Fibroblast of the conjunctiva (primary cell): ENCODE measurements at places on chromosomes 6 and 20.

DNA sequence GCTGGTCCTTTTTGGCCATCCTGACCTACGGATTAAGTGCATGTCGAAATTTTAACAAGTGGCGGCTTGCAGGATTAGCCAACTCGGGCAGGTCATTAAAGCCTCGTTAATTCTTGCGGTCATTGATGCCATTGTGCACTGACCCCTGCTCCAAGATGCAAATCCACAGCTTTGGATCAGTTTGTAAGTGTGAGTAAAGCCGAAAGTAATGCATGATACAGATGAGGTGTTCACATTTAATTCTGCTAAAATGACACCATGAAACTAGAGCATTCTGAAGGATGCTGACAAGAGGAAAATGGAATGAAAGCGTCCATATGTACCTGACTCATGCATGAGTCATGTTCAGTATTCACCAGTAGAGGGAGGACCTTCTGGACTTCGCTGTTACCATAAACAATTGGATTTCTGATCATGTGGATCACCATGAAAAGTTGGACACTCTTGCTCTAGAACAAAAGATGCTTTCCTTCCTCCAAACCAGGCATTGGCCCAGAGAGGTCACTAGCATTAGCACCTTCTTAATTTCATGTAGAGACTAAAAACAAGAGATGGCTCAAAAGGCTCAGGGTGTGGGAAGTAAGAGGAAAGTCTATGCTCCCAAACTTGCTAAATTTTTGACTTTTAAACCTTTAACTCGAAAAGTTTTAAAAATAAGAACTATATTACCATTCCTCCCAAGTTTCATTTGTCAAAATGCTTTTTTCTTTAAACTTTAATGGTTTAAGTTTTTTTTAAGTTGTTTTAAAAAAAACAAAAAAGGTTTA lies 48.0 kb downstream of the MUC22 start:
- DNase-seq: peak; percentile 88

DNA sequence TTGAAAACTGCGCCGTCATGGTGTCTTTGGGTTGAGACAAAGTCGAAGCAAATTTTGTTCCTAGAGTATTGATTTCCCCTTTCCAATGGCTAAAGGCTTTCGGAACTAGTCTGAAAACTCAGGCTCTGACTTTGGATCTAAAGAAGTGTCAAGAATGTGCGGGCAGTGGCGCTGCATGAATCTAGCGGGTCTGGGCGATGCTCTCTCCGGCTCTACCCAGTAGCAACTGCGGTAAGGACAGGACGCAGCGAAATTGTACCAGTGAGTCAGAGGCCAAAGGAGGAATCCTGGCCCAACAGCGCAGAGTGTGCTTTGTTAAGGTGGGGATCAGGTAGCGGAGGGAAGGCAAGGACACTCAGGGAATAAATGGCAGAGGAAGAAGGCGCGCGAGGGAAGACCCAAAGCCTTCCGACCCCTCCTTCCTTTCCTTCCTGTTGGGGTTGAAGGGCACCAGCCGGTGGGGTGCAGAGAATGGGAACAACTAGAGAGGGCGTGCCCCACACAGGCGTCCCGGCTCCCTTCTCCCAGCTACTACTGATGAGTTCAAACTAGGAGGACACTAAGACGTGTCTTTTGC lies 32.1 kb downstream of the HLA-F start:
- no peak for DNase-seq

DNA sequence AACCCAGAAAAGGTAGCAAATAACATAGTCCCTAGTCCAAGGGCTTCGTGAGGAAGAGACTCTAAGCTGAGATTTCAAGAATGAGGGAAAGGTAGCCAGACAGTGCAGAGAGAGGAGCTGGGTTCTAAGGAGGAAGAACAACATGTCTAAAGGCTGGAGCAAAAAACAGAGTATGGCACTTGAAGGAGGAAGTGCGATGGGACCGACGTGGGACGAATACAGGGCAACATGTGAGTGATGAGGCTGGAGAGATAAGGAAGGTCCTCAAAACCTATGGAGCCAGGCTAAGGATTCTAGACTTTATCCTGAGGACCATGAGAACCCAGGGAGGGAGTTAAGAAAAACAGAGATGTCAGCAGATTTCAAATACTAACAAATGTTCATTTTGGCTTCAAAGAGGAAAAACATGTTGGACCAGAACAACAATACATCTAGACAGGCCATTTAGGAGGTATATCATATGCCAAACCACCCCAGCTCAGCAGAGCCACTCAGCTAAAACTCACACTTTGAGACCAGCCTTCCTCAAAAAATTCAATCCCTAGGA lies 17.5 kb downstream of the ATXN1 start:
- DNase-seq: no peak

GRCh38 chr6:43092635-43093034 lies 16.5 kb downstream of the PTK7 start:
- no peak for DNase-seq

DNA sequence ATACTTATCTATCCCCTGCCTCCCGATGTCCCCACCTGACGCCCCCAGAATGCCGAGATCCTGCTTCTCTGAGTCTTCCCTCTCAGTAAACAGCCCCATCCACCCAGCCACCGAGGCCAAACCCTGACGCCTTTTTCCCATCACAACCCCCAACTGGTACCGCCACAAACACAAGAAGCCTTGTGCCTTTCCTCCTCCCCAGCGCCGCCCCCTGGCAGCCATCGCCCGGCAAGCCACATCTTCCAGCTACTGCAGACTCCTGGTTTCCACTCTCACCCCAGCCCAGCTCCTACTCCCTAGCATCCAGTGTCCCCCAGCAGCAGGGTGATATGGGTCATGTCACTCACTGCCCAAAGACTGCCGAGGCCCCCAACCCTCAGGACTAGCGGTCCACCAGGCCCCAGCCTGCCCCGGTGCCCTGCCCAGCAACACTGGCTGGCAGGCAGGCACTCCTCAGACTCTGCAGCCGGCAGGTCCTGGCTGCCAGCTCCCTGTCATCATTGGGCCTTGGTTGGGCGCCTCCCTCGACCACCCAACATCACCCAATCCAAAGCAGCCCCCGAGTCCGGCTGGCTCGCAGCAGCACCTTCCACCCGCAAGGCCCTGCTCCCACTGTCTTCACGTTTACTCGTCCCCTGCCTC lies 11.2 kb downstream of the TCFL5 start:
- no peak for DNase-seq

GRCh38 chr20:10404023-10404628 lies 29.9 kb downstream of the MKKS start:
- no peak for DNase-seq

- DNase-seq: no peak
These were observed 116.8 kb upstream of the ARID1B start for GRCh38 chr6:156660389-156660788.

DNA sequence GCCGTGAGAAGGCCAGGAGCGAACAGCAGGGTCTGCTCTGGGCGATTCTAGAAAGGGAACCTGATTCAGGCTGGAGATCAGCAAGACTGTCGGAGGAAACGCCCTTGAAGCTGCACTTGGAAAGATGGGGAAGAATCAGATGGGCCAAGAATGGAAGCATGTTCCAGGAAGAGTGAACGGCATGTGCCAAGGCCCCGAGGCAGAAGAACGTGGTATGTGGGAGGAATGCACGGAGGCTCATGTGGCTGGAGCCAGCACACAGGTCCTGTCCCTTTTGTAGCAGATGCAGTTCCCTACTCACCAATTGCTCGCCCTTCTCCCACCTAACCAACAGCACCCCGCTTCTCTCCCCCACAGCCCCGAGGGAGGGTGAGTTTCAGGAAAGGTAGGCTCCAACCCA lies 180.6 kb downstream of the TFAP2C start:
- no peak for DNase-seq

DNA sequence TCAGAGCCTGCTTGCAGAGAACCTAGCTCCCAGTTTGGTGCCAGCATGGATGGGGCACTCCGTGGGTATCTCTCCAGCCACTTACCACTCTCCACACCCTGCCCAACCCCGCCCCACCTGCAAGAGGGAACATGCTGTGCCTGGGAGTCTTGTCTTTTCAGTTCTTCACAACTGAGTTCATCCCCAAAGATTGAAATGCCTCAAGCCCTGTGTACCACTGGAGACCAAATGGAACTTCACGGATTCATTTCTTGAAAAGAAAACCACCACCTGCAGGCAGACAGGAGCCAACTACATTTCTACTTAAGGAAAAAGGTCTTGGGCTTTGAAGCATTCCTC lies 50.1 kb downstream of the TRERF1 start:
- DNase-seq: no peak

GRCh38 chr6:153644000-153644399 lies 395.0 kb upstream of the OPRM1 start:
- DNase-seq: no peak

GRCh38 chr20:44324343-44324742 lies 12.5 kb upstream of the R3HDML start:
- no peak for DNase-seq

GRCh38 chr6:143232849-143233248 lies 172.2 kb downstream of the AIG1 start:
- no peak for DNase-seq

DNA sequence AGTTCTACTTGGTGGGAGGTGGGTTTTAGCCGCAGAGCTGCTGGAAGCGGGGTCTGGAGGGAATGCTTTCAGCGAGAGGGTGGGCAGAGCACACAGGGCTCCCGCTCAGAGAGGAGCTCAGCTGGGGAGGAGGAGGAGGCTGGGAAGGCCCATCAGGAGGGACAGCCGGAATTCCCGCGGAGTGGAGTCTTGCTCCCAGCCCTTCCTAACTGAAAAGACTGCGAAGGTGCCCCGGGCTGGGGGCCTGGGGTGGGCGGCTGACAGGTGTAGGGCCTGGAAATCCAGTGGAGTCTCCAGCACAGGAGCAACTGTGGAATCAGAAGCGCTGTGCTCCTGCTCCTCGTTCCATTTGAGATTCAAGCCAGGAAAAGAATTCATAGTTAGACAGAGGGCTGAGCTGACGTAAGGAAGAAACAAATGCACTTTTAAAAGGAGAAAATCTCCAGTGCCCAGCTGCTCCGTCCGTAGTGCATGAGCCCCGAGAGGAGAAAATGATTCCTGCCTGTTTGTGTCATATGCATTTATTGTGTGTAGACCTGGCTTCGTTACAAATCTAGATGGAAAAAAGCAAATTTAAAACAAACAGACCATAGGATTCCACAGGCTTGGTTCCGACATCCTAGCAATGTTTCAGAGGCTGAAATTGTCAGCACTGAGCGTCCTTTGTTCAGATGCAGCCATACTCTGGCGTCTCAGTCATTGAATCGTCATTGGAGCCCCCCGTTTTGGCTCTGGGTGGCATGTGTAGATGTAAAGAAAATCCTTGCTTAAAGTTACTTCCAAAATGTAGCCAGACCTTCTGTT lies 197.7 kb downstream of the SMOC2 start:
- DNase-seq: no peak

DNA sequence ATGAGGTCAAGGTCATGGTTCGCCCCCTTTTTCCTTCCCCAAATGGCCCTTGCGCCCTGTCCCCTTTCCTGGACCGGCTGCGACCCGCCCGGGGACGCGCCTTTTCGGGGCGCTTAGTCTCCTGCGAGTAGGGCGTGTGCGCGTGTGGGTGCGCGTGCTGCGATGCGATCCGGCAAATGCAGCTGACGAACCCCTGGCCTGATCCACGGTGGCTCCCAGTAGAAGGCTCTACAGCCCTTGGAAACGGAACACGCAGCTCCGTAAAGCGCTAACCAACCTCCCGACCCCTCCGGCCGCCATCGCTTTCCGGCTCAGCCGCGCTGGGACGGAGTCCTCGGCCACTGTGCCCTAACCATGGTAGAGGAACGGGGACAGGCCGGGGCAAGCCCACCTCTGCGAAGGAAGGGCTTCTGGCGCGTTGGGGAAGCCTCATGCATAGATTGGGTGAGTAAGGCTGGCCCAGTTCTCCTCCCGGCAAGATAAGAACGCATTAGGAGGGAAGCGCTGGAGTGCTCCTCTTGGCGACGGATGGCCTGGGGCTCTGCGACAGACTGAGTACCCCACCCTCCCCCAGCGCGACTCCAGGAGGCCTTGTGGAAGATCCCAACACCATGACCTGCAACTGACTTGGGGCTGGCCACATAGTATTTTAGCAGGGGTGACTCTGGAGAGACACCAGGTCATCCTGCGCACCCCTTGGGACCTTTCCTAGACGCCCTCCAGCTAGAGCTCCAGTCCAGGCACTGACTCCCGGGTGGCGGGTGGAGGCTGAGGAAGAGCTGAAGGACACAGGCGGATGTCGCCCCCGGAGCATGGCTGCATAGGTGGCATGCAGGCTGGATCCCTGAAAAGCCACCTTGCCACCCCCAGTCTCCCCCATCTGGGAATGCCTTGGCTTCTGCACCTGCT lies 1.1 kb upstream of the SLC4A11 start:
- no peak for DNase-seq

DNA sequence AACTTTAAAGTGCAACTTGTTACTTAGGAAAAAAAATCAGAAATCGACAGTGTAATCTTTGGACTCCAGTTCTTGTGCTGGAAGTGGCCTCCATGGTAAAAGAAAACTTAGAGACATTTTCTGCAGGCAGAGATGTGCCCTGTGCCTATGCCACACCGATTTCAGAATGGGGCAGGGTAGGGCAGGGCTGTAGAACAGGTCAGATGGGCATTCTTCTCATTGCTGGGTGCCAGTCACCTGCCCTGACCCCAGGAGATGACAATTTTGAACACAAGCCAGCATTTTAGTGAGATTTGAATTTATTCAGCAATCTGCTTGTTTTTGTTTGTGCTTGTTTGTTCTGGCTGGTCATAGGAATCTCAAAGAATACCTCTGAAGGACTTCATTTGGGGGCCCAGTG lies 63.3 kb downstream of the SASH1 start:
- no peak for DNase-seq

DNA sequence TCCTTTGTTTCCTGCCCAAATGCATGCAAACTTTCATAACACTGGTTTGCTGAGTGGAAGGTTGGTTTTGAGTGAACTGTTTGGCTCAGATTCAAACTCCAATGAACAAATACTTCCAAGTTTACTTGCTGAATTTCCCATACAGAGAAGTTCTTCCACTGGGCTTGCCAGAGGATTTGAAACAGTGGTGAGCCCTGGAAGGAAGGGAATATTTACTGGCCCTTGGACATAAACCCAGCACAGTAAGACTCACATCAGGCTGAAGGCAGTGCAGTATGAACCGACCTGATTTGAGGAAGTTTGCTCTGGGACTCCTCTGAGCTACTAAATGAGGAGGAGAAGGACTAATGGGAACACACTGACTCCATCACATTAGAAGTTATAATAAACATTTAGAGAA lies 3.8 kb downstream of the TRAF3IP2 start:
- peak; percentile 80 for DNase-seq
